ENCODE measurements at places on chromosomes 4 and X.

DNA sequence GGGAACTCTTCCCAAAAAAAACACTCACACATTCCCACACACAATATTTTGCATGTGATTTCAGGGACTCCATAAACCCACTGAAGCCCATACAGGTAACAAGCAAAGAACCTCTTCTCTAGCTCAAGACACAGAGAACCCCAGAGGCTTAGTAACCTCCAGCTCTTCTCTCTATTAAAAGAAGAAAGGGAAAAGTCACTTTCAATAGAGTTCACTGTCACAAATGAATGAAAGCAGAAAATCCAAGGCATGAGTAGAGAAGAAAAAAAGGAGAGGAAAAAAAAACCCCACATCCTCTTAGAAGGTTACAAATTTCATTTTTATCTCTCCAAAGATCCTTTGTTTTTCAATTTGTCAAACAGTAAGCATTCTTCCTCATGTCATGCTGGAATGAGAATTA lies 30.7 kb upstream of the DCLK2 start:
- no peak for DNase-seq

DNA sequence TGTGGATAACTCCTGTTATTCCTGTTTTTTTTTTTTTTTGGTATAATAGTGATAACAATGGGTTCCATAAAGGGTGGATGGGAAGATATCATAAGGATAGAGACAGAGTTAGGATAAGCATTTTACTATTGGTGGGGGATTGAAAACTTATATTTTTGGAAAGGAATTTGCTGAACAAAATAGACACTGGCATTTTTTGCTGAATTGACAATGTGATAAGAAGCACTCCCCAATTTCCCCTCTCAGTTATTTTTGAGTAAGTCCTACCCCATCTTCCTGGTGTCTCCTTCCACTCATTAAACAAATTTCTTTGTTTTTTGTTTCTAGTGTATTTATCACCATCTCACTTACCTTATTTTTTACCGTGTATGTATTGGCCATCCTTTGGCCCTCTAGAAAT lies 55.8 kb downstream of the AMELX start:
- DNase-seq: no peak

DNA sequence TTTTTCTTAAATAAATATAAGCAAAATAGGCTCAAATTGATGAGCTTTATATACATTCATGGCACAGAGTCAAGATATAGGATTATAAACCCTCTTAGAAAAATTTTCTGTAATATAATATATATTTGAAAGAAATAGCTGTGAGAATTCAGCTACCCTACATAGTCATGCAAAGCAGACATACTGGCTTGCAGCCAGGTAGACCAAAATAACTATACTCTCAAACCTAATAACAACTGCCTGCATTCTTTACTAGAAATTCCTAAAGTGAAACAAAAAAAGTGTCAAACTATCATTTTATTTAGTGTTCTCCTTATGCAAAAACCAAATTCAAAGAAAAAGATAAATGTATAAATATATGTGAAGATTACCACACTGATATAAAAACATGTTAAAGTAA lies 1390.2 kb downstream of the C4orf33 start:
- no peak for DNase-seq

DNA sequence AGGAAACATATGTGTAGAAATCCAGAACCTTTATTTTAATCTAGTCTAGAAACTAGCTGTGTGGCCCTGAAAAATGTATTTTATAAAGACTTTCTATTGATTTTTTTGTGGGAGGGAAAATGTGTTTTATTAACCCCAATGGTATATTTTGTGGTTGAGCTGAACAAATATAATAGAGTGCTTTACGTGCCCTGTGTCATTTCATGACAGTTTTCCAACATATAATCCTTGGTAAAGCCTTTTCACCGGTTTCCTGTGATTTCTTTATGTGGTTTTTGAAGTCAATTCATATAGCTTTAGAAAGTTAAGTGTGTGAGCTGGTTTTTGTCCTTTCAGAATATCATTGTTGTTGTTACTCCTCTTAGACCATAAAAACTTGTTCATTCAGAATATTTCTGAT lies 375.7 kb downstream of the ADGRL3 start:
- DNase-seq: no peak

DNA sequence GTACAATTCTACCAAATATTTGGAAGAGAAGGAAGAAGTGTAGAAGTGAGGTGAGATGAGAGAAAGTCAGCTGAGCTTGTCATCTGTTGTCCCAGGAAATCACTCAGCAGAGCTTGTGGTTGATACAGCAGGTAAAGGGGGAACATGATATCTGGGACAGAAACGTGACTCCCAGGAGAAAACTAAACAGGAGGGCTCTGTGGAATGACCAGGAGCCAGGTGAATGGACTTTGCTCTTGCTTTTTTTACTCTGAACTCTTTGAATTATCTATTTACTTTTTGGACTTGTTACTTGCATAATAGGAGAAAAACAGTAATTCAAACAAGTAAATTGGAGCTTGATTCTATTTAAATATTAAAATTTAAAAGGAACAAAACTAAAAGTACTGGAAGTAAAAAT lies 555.6 kb upstream of the FRG1 start:
- DNase-seq: no peak

- no peak for DNase-seq
These were observed 297.6 kb upstream of the STS start for GRCh38 chrX:6849716-6850414.

GRCh38 chr4:1218634-1219565 lies 30.0 kb downstream of the CTBP1 start:
- DNase-seq: no peak

- DNase-seq: no peak
These were observed 181.2 kb downstream of the RAPGEF2 start for GRCh38 chr4:159284113-159284512.

GRCh38 chr4:626201-627091 lies 1.1 kb downstream of the PDE6B start:
- no peak for DNase-seq

GRCh38 chr4:108425988-108426387 lies 194.4 kb upstream of the RPL34 start:
- DNase-seq: peak; percentile 56

GRCh38 chrX:42770566-42770965 lies 7.4 kb downstream of the PPP1R2C start:
- DNase-seq: no peak

GRCh38 chr4:121898150-121898549 lies 27.9 kb upstream of the BBS7 start:
- peak; percentile 9 for DNase-seq

DNA sequence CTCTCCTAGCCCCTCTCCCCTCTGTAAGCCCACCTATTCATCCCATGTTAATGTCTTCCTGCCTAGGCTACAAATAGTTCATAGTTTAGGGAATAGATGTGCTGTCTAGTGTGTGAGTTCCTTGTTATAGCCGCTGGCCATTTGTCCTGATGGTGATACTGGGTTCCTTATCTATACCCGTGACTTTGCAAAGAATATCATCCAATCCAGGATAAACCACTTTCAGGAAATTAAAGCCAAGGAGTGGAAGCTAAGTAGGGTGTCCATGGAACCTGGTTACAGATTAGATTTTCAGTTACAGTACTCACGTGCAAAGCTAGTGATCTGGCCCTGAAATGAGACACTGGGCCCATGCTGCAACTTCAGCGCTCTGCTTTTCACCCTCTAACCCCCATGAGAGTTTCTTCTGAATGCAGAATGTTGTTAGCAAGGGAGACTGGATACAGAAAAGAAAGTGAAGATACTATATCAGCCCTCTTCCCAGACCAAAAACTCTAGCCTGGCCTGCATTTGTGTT lies 111.4 kb downstream of the TMEM164 start:
- no peak for DNase-seq
